ENCODE measurements at places on chromosomes 2 and 18.

GRCh38 chr2:47089083-47089464 is 66.0 kb downstream of the STPG4 start:
- DNase-seq = no peak

- DNase-seq = no peak
Observed at GRCh38 chr2:172050479-172051125, 34.7 kb upstream of the DLX1 start.

- DNase-seq = no peak
Observed at GRCh38 chr2:117085256-117085655, 729.2 kb upstream of the DDX18 start.

- DNase-seq = no peak
Observed at GRCh38 chr18:67525328-67526099, 9.0 kb upstream of the DSEL start.

- DNase-seq = no peak
Observed at GRCh38 chr18:79848579-79849327, 51.0 kb downstream of the KCNG2 start.

- no peak for DNase-seq
Observed at GRCh38 chr2:67851956-67852824, 210.6 kb downstream of the C1D start.

GRCh38 chr2:70132244-70133126 is 45.2 kb downstream of the PCBP1 start:
- no peak for DNase-seq

DNA sequence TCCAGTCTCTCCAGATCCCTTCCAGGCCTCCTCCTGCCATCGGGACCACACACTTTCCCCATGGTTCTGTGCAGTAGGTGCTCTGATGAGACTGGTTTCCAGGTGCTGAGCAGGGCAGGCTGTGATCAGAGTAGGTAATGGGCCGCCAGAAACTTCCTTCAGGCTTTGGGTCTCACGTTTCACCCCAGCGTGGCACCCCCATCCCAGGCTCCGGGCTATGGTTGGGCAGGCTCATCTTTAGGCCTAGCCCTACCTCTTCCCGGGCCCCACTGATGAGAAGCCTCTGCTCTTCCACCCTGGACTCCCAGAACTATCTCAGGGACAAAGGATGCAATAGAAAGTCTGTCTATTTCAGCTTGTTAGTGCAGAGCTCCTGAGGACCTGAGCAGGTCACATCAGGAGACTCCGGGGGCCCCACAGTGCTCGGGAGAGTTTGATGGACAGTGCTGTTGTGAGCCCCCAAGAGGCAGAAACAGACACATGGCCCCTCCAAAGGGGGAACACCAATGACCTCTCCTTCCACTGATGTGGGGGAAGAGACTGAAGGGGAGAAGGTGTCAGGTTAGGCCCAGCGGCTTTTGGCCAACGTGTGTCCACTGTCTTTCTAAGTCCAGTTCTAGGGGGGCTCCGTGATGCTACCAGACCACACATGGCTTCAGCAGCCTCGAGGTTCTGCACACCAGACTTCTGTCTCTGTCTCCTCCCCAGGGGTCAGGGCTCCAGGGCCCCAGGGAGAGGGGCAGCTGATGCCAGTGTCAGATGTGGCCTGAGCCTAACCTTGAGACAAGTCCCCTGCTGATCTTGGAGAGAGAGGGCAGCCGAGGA is 5.8 kb upstream of the PROM2 start:
- no peak for DNase-seq

- no peak for DNase-seq
Observed at GRCh38 chr2:40450796-40451430, 977 bp downstream of the SLC8A1 start.

- no peak for DNase-seq
Observed at GRCh38 chr2:109514857-109515256, 98.9 kb downstream of the SEPTIN10 start.

GRCh38 chr2:31134480-31134879 is 3.8 kb downstream of the GALNT14 start:
- DNase-seq = no peak

GRCh38 chr2:57443086-57443485 is 603.5 kb upstream of the VRK2 start:
- DNase-seq = no peak

DNA sequence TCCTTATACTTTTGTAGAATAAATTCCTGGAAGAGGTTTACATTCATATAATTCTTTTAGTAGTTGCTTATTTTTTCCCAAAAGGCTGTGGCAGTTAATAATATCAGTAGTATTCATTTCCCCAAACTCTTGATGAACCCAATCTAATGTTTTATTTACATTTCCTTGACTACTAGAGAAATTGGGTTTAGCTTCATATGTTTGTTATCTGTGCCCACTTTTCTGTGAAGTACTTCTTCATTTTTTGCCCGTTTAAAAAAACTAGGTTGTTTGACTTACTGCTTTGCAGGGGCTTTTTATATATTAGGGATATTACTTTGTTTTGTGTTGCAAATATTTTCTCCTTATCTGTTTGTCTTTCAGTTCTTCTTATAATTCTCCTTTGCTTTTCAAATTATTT is 17.2 kb downstream of the RALB start:
- DNase-seq = no peak

DNA sequence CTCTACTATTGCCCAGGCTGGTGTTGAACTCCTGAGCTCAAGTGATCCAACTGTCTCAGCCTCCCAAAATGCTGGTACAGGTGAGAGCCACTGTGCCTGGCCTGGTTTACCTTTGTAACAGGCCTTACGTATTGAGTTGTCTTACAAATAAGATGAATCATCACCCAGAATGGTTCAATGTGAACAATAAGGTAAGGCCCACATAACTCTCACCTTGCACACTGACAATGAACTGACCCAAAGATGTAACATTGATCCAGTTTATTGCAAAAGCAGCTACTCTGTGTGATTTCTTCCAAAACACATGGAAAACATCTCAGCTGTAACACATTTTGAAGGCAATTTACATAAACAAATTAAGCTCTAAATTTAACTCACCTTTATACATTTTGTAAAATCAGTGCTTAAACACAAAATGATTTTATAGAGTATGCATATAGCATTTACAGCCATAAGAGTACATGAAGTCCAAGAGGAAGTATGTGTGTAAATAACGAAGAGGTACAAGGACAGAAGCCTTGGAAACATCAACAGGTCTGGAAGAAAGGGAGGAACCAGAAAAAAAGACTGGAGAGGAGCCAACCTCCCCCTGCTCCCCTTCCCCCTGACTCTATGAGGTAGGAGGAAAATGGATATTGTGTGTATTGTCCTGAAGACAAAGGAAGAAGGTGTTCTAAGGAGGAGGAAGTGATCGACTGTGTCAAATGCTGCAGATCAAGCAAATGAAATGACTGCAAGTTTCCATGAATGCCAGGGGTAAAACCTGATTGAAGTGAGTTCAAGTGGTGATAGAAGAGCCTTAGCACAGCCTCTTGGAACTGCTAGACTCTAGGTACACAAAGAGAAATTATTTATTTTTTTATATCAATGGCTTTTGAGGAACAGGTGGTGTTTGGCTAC is 5.6 kb upstream of the WDFY1 start:
- no peak for DNase-seq

- DNase-seq = no peak
Observed at GRCh38 chr2:41482659-41483058, 565.2 kb upstream of the PKDCC start.

DNA sequence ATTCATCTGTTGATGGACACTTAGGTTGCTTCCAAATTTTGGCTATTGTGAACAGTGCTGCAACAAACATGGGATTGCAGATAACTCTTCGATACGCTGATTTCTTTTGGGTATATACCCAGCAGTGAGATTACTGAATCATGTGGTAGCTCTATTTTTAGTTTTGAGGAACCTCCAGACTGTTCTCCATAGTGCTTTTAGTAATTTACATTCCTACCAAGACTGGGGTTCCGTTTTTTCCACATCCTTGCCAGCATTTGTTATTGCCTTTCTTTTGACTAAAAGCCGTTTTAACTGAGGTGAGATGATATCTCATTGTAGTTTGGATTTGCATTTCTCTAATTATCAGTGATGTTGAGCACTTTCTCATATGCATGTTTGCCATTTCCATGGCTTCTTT is 200.3 kb downstream of the MBD5 start:
- DNase-seq = no peak

DNA sequence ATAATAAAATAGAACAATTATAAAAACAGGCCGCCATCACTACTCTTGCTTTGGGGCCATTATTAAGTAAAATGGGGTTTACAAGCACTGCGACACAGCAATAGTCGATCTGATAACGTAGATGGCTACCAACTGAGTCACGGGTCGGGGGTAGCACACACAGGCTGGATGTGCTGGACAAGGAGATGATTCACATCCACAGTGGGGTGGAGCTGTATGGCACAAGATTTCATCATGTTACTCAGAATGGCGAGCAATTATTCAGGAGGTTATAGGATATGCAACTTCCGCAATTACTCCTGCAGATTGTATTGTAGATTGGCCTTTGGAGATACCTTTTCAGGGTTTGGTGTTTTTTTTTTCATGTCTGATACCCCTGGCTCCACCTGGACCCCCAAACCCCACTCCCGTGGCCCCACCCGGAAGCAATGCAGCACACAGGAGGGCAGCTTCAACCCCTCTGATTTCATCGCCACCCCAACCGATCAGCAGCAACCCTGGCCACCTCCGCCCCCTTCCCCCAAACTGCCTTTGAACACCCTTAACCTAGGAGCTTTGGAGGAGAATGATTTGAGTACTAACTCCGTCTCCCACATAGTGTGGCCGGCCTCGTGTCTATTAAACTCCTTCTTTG is 21.4 kb upstream of the MLPH start:
- no peak for DNase-seq

GRCh38 chr2:66189553-66189952 is 245.4 kb upstream of the MEIS1 start:
- DNase-seq = no peak

DNA sequence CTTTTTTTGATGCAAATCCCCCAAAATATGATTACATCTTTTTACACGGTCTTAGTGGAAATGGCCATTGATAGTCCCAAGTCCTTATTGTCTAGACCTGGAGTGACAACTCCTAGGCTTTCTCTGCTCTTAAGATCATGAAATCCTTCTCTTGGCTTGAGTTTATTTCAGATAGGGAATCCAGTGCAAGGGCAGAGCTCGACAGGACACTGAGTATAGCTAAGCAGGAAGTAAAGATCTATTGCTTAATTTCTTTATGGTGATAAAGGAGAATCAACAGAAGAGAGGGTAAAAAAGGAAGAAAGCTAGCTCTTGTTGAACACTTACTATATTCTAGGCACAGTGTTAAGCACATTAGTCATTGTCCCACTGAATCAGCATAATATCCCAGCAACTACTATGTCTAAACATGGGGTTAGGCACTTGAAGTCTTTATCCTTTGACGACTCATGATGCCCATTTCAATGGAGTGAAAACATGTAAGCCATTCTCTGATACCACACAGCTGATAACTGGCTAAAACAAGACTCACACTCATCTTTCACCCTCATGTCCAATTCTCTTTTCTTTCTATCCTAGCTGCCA is 74.1 kb upstream of the LRATD1 start:
- no peak for DNase-seq

- peak; percentile 71 for DNase-seq
Observed at GRCh38 chr2:237923481-237924163, 43.2 kb upstream of the UBE2F start.

DNA sequence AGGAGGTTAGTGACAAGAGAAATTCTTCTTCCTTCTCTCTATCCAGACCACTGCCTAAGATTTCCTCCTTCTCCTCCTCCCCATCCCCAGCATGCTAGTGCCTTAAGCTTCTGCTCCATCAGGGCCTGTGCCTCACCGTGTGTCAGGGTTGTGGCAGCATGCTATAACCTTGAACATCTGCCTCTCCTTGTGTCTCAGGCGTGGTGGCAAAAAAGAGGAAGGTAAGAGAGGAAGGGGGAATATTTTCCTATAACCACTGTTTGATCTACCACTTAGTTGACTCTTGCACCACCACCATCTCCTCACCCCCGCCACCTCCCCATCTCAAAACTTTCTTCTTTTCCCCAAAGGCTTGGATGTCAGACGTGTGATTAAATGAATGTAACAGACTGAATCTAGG is 38.3 kb upstream of the PEX13 start:
- DNase-seq = no peak

- no peak for DNase-seq
Observed at GRCh38 chr2:173221937-173222594, 132.6 kb upstream of the CDCA7 start.

GRCh38 chr2:223306371-223306770 is 254.4 kb downstream of the KCNE4 start:
- DNase-seq = no peak

- DNase-seq = no peak
Observed at GRCh38 chr2:102181919-102182635, 4.7 kb upstream of the IL1RL2 start.

DNA sequence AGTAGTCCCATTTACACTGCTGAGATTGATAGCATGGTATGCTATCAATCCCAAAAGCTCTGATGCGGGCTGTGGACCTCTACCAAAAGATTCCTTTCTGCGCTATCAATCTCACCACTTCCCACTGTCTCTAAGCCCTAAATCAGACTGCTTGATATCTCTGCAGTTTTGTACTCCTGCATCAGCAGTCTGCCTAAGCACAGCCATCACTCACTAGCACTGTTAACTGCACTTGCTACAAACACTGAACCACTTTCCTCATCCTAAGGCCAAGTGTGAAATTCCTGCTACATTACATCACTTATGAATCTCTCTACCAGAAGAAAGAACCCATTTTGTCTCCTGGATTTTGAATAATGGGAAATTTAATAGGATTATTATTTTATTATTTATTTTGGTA is 237.0 kb downstream of the HNMT start:
- DNase-seq = no peak

- no peak for DNase-seq
Observed at GRCh38 chr2:8540552-8541055, 141.3 kb upstream of the ID2 start.

GRCh38 chr2:19764998-19765397 is 136.8 kb downstream of the TTC32 start:
- DNase-seq = no peak

DNA sequence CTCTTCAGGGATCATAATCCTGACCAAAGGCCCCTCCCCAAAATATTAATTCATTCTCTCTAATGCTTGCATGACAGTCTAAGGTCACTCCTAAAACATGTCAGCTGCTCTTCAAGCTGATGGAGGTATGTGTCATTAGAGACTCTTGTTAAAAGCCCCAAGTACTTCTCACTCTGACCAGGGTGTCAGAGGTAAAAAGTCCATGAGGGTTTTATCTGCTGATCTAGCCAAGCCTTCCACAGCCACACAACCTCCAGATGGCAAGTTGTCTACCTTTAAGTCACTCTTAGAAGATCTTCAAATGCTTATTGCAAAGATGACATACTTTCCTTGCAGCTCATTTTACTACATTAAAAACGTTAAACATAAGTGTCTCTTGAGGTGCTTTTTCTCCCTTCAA is 83.6 kb upstream of the ETAA1 start:
- no peak for DNase-seq

Data from stimulated activated CD8-positive, alpha-beta memory T cell treated with anti-CD3 and anti-CD28 coated beads, Interleukin-15, amount 100 ng/mL, for 48 hours (primary cell).